ENCODE measurements at places on chromosomes 11 and 22. TPM values are rescaled to one million over a fixed set of nuclear protein-coding genes. Genes with fewer than 3 reads are reported as not detected.

C22orf15 gene
- total RNA-seq, result 1.7 TPM

DYNC2H1 gene
- 8.9 TPM for total RNA-seq

C11orf86 gene
- total RNA-seq, result 2.6 TPM

NEFH gene
- total RNA-seq, result 2.9 TPM

ABCC8 gene
- 80.5 TPM for total RNA-seq

NTM gene
- total RNA-seq, result 19.2 TPM

WBP2NL gene
- not detected for total RNA-seq
